Amniotic stem cell (primary cell): ENCODE measurements at places on chromosomes 1 and 21.

GRCh38 chr1:5507340-5507739 is 484.9 kb downstream of the NPHP4 start:
- DNase-seq = no peak

DNA sequence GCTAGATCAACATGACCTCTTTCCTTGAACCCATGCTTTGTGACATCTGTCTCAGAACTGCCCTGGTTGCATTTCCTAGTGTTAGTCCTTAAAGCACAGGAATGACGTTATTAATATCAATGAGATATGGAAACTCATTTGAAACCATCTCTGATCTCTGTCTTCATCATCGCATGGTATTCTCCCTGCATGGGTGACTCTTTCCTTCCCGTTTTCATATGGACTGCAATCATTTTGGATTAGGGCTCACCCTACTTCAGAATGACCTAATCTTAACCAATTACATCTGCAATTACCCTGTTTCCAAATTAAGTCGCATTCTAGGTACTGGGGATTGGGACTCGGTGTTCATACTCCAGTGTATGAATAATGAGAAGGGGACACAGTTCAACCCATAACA is 41.7 kb upstream of the DISC1 start:
- DNase-seq = no peak

- DNase-seq = no peak
Observed at GRCh38 chr1:240496941-240497340, 115.0 kb downstream of the GREM2 start.

GRCh38 chr1:60903591-60903990 is 178.8 kb upstream of the NFIA start:
- no peak for DNase-seq

DNA sequence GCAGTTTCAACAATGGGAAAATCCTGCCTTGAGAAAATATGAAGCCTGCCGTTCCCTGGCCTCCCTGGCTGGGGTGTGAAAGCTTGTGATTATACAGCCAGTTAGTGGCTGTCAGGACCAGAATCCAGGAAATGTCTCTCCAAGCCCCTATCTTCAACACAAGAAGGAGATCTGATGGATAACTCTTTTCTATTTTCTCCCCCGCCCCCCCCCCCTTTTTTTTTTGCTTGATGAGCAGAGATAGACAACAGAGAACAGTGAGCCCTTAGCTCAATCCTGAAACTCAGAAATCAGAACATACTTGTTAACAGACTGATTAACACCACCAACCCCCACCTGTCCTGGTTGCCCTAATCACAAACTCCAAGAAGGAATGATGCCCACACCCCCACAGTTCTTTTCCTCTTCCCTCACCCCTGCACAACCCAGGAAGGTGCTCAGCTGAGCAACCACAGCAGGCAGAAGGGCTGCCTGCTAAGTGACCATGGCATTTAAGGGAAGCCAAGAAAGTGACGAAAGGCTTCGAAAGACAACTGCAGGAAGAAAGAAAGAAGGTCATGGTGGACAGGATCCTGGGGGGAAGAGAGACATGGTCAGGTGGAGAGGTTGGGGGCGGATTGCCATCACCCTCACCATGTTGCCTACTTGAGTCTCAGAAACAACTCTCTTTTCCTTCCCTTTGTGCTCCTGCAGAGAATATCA is 12.3 kb upstream of the DENND2D start:
- DNase-seq = no peak

DNA sequence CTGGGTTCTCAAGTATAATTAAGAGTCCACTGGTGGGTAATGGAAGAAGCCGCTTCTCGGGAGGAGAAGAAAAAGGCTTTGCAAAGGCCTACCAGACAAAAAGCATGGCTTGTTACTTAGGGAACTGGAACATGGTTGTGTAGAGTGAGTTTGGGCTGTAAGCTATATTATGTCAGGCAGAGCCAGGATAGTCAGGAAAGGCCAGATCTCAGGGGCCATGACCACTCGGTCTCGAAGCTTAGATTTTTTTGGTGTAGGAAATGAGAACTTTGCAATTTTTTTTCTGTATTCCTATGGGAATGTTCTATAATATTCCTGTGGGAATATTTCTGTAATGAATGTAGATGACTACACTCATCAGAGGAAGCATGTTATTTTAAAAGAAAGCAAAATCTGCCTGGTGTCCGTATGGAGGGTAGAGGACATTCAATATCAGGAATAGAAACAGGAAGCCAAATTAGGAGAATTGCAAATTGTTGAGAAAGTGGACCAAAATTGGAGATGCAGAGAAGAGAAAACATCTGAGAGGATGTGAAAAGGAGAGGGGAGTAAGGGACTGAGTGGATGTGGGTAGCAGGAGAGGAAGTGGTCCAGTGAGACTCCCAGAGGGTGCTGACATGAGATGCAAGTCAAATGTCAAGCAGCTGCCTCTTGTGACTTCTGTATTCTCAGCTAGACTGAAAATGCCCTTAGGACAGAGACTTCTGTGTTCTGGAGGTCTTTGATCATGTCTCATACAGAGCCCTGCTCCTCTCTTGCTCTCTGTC is 45.2 kb upstream of the HAO2 start:
- DNase-seq = no peak

GRCh38 chr1:4601941-4602340 is 52.5 kb upstream of the AJAP1 start:
- no peak for DNase-seq

DNA sequence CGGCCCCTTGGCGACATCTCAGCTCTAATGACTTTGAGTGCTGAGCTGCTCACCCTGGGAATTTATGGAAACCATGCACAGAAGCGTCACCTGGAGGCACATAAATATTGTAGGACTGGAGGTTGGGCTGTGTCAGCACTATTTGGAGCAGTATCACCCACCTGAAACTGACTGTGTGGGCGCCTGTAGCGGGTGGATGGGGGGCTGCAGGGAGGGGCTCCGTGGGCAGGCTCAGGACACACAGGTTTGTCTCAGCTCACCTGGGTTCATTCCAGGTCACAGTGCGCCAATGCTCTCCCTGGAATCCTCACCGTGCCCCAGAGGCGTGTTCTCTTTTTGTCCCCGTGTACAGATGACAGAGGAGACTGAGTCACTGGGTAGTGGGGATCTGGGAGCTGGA is 74.8 kb upstream of the ACTL8 start:
- no peak for DNase-seq

DNA sequence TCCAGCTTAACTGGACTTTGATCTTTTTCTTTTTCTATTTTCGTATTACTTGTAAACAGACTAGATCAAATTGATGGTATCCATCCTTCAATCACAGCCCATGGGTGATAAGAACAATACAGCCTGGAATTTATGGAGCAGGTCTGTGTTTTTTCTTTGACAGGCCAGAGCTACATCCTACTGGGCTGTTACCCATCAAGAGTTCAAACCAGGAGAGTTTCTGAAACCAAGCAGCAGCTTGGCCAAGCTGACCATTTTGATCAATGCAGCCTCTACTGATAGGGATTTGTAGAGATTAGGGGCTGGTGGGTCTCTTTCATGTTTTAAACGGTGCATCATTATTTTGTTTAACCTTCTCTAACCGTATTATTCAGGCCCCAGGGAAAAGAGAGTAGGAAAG is 24.3 kb upstream of the CCDC190 start:
- DNase-seq = no peak

DNA sequence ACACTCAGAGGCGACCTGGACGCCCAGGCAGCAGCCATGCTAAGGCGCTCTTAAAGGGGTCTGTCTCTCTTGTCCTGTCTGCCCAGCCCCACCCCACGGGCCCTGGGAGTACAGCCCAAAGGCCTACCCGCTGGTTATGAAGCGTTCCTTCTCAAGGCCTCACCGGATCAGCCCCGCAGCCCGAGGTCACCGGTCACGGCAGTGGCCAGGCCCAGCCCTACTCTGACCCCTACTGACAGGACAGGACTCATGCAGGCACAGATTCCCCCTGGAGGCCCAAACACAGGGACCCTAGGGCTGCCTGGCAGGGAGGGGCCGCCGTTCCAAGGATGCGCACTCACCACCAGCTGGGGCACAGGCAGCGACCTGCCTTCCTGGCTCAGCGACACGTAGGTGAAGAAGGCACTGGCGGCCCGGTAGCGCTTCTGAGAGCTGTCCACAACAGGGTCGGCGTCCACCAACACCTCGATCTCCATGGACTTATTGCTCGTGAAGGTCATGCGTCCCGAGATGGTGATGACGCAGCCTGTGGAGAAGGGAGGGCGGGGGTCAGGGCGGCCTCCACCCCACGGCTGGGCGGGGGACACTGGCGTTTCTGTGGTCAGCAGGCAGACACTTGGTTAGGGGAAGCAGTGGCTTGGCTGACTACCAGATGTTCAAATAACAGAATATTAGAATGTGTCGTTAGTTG is 20.0 kb upstream of the GPR153 start:
- no peak for DNase-seq

DNA sequence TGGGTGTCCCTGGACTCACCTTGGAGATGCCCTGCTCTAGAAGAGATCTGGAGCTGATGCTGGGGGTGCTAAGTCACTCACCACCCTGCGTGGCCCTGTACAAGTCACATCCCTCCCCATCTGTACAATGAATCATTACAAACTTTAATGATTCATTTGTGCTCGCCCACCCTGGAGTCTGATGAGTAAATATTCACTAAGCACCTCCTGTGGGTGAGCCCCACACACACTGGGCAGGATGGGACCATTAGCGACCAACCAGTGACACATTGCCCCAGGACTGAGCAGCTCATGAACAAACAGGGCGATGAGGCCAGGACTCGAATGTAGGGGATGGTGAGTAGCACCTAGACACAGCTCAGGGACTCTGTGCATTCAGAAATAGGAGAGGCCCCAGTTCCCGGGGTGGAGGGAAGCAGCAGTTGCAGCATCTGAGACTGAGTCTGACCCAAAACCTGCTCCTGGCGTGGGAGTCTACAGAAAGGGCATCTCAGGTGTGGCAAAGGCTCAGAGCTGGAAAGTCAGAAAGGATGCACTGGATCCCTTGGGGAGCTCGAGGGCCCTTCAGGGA is 18.1 kb upstream of the PDZK1IP1 start:
- no peak for DNase-seq
